Right hindlimb (tissue), 1 donor: ENCODE measurements at places on chromosomes 5 and 9.
A peak's percentile ranks its signal among the peaks of the same experiment; 100 is the strongest.

- DNase-seq, result peak; percentile 76
These were observed 1.7 kb downstream of the TRIO start for GRCh38 chr5:14144586-14145434.

GRCh38 chr9:133788819-133789717, 50.9 kb upstream of the SARDH start:
- DNase-seq, result peak; percentile 64

GRCh38 chr5:154755361-154756008, at the start of gene LARP1:
TSS of gene LARP1 (plus strand) at chr5:154755377. CDS start at chr5:154755758, 381 bp downstream.
- no peak for DNase-seq

DNA sequence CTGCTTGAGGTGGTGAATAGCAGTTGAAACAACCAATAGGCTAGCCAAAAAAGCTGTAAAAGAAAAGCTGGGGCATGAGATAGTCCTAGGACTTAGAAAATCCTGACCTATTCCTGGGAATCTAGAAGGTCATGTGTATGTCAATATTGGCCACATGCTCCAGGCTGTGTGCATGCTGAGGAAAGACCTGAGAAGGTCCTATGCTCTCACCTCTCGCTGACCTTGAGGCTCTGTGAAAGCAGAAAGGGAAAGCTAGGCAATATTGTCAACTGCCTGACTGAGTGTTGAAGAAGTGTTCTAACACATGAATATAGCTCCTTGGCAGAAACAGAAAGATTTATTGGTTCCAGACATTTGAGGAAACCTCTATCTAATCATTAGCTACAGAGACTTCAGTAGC, 19.8 kb downstream of the TAS2R1 start:
- DNase-seq, result no peak

GRCh38 chr5:31433229-31433628, 98.7 kb downstream of the DROSHA start:
- no peak for DNase-seq

GRCh38 chr5:66742083-66742895, 146.1 kb downstream of the MAST4 start:
- DNase-seq, result no peak

DNA sequence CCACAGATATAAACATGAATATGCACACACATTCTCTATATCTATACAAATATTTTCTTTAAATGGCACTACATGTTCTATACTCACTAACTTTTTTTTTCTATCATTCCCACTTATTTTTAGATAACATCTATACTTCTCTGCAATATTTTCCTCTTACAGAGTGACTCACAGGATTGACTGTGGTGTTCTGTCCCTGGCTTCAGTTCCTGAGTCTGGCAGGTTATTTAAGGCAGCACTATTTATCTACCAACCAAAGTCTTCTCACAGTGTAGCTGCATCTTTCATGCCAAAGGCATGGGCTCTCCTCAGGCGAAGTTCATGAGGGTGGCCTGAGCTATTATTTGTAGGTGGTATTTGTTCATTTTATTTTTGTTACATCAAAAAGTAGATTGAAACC, 409.0 kb downstream of the PRR16 start:
- DNase-seq, result peak; percentile 25
